ENCODE measurements at places on chromosomes 1 and 21. TPM values are rescaled to one million over a fixed set of nuclear protein-coding genes. Genes with fewer than 3 reads are reported as not detected.

DNA sequence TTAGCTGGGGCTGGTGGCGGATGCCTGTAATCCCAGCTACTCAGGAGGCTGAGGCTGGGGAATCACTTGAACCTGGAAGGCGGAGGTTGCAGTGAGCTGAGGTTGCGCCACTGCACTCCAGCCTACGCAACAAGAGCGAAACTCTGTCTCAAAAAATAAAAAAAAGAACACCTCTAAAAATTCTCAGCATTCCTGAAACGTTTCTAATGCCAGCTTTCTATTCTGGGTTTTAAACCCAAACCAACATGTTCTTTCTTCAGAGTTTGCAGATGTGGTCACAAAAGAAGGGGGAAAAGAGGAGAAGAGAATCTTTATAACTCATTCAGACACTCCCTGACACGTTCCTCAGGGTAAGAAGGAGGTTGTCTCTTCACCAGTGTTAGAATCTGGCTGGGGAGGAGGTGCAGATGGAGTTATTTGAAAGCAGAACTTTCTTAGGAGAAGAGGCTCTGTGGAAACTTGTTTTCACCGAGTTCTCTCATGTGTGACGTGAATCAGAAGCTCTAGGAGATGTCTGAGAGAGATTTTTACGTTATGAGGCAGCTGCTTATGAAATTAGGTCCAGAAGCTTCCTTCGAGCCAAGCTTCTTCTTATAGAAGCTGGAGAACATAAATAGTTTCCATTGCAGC lies 17.8 kb upstream of the CNR2 start:
- DNase-seq: no peak

- no peak for DNase-seq
Observed at GRCh38 chr1:222373831-222374602, 173.9 kb downstream of the HHIPL2 start.

DNA sequence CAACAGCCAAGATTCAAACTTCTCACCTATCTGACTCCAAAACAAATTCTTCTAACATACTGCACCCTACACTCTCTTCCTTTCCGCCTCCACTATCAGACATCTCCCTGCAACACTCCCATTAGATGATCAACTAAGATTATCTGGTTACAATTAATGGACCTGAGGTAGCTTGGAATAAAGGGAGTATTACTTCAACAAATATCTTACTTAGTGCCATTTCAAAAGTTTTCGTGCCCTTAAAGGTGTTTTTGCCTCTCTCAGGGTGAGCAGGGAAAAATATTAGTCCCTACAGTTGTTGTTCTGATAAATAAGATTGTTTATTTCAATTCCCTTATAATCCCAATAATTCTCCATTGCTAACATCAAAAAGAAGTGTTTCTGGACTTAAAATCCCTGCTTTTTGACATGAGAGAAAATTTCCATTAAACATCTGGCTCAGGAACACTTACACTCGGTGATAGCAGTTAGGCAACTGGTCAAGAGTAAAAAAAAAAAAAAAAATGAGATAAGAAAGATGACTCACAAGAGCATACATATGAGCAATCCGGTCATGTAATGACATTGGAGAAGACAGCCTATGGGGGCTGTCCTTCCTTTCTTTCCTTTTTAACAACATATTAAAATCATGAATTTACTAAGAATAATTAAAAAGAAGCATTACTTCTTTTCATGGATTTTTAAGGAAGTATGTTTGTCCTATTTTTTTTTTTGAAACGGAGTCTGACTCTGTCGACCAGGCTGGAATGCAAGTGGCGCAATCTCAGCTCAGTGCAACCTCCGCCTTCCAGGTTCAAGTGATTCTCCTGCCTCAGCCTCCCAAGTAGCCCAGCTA lies 7.6 kb downstream of the RSBN1 start:
- DNase-seq: no peak

- no peak for DNase-seq
Observed at GRCh38 chr1:24443241-24443656, 27.6 kb downstream of the NIPAL3 start.

DNA sequence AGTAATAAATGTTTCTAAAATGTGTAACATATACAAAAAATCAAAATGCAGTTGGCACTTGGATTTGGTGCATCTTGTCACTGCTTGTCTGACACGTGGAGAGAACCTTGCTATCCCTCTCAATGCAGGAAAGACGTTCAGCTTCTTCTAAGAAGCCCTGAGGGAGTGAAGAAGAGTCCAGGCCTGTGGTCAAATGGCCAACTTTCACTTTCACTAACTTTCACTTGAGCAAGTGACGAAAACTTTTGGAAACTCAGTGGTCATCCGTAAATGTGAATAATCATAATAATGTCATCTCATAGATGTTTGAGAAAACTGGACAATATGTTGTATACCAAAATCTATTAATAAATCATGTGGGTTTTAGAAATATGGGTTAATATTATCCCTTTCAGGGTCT lies 61.9 kb downstream of the ERG start:
- no peak for DNase-seq

DNA sequence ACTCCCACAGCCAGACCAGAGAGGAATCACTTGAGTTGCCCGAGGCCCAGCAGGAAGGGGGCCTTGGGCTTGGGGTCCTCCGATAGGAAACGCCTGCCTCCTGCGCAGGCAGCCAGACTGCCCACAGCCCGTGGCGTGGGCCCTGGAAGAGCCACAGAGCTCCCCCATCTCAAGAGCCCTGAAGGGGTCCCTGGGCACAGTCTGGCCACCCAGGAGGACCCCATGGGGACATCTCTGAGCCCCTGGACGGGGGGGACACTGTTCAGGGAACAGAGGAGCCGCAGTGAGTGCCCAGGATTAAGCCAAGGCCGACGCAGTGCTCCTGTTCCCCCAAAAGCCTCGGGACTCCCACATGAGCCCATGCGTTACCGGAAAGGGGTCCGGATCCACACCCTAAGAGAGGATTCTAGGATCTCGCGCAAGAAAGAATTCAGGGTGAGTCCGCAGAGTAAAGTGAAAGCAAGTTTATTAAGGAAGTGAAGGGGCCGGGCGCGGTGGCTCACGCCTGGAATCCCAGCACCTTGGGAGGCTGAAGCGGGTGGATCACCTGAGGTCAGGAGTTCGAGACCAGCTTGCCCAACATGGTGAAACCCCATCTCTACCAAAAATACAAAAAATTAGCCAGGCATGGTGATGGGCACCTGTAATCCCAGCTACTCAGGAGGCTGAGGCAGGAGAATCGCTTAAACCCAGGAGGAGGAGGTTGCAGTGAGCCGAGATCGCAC lies 38.1 kb upstream of the LBR start:
- DNase-seq: no peak

DNA sequence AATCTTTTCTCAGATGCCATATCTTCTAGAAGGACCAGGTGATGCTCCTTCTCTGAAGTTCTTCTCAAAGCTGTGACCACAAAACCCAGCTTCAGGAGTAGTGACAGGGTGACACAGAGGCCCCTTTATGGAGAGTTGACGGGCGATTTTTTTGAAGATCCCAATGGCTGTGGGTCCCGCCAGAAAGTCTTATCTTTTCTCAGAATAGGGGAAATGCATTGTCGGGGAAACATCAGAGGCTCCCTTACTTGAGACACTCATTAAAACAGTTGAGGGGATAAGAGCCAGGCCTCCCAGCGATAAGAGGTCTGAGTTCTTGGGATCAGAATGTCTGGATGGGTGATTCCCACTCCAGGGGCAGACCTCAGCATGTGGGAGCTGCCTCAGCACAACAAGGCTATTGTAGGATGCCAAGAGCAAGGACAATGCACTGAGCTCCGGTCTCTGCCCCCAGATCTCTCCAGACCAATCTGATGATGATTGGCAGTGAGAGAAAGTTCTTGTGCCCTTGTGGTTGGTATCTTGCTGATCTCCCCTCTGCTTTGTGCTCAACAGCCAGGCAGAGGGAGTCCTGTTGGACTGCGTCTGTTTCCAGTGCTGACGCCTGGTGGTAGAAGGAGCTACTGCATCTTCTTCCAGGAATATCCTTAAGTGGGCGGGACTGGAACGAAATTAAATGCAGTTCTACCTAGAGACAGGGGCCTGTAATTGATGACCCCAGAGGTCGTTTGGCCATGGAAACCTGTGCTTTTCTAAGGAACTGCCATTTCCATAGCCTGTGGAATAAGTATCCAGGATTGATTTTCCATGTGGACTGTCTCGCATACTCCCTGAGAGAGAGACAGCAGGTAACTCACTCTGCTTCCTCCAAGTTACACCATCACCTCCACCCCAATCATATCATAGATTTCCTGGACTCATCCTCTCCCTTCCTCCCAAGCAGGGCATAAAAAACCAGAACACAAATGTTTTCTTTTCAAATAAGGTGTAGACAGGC lies 6.8 kb upstream of the ACKR1 start:
- DNase-seq: peak; percentile 58

DNA sequence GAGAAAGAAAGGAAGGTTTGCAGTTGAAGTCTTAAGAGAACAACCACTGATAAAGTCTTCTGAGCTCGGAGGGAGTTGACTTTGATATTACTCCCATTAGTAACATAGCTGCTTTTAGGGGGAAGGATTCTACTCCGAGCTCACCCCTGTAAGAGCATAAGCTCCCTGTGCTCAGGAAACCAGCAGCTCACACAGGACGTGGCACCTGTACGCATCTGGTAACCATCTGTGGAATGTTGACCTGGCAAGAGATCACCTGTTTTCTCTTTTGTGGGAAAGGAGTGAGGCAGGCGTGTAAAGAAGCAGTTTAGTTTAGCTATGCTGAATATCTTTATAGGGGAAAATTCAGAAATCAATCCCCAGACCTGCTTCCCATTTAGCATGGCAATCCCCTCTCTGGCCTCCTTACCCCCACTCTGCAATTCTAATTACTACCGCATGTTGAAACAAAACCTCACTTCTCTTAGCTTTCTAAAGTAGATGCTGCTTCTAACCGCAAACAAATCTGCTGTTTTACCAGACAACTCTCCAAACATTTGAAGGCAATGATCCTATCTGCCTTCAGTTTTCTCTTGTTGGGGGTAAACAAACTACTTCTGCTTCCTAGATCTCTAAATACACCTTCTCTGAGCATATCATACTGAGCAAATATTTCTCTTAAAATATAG lies 121.8 kb upstream of the KCNK1 start:
- no peak for DNase-seq

GRCh38 chr1:9363061-9363471 lies 70.4 kb downstream of the SPSB1 start:
- no peak for DNase-seq

GRCh38 chr21:27314131-27314530 lies 347.2 kb upstream of the ADAMTS5 start:
- DNase-seq: no peak

GRCh38 chr1:41876576-41877445 lies 41.9 kb downstream of the HIVEP3 start:
- no peak for DNase-seq

DNA sequence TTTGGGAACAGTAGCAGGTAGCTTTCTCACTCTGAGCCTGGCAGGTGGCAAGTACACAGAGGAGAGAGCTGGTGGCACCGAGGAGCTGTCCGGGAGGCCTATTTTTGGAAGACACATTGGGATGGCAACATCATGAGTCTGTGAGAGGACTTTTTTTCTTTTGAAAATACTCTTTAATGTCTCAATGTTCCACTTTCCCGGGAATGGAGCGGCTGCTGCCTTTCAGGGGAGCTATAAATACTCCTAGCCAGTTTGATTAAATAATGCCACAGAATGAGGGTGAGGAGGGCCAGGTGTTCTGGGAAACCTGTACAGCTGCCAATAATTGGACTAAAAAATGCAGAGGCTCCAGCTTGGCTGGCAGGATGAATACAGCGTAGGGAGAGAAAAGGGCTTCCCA lies 93.3 kb upstream of the COG2 start:
- no peak for DNase-seq

- no peak for DNase-seq
Observed at GRCh38 chr1:82704966-82705365, 904.2 kb downstream of the ADGRL2 start.

DNA sequence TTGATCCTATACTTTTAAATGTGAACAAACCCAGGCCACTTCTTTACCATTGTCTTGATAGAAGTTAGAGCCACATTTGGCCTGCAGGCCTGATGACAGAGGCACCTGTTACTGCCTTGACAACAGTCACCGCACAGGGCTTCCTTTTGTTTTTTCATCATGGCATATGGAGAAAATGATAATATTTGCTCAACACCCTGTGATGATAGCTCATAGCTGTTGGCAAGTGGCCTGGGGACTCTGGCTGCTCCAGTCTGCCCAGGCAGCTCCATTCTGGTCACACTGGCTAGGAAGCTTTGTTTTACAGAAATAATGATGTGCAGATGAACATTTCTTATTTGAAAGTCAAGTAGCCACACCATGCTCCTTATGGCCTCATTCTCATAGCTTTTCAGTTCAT lies 89.6 kb upstream of the GPR88 start:
- no peak for DNase-seq

Gene MEGF6
- total RNA-seq: 6.9 TPM

Gene COL16A1
- 1.9 TPM for total RNA-seq

Gene POU3F1
- 0.08 TPM for total RNA-seq

Gene BRDT
- not detected for total RNA-seq

Gene LCE1D
- not detected for total RNA-seq

Data from left lobe of liver (tissue), 2 donors.